ENCODE measurements at places on chromosomes 7 and 10.

- peak; percentile 79 for DNase-seq
These were observed 11.3 kb upstream of the SAMD8 start for GRCh38 chr10:75099952-75100763.

DNA sequence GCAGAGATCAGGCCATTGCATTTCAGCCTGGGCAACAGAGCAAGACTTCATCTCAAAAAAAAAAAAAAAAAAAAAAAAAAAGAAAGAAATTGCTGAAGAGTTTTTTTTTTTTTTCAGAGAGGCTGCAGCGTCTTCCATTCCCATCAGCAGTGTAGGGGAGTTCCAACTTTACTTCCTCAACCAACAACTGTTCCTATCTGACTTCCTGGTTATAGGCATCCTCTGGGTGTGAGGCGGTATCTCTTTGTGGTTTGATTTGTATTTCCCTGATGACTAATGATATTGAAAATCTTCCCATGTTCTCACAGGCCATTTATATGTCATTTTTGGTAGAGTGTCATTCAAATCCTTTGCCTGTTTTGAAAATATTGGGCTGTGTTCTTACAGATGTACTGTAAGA lies 40.2 kb downstream of the PRTFDC1 start:
- no peak for DNase-seq

GRCh38 chr7:42453931-42454361 lies 216.9 kb upstream of the GLI3 start:
- DNase-seq, result no peak

- DNase-seq, result no peak
These were observed 115.1 kb downstream of the GNAI1 start for GRCh38 chr7:80249619-80250295.

GRCh38 chr7:73509463-73509862 lies 12.6 kb downstream of the BAZ1B start:
- DNase-seq, result no peak

DNA sequence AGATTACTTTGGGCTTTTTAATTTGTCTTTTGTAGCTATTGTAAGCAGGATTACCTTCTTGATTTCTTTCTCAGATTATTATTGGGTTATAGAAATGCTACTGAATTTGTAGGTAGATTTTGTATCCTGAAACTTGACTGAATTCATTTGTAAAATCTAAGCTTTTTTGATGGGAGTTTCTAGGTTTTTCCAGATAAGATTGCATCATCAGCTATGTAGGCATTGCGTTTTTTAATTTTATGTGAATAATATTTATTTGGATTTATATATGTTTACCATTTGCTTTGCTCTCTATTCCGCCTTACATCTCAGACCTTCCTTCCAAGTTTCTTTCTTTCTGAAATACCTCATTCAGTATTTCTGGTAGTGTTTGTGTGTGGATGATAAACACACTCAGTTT lies 351.7 kb upstream of the ANKRD30A start:
- DNase-seq, result no peak

- DNase-seq, result no peak
These were observed 12.6 kb downstream of the LSM5 start for GRCh38 chr7:32477649-32477980.

GRCh38 chr7:140348161-140348849 lies 50.0 kb downstream of the SLC37A3 start:
- DNase-seq, result no peak

GRCh38 chr7:20323595-20323994 lies 7.1 kb upstream of the ITGB8 start:
- DNase-seq, result no peak

DNA sequence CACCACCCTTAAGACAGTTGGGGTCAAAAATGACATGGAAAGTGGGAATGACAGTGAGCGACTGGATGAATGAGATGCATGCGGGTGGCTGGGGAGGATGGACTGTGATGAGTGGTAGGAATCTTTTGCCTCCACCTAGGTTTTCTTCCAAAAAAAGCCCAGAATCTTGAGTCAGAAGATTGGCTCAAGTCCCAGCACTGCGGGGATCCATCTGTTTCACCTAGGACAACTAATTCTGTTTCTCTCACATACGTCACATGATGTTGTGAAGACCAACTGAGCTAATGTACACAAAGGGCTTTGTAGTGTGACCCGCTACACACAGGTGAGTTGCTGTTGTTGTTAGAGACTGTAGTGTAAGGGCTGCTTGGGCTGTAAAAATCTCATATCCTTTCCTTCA lies 58.5 kb upstream of the SLC35B4 start:
- DNase-seq, result no peak

GRCh38 chr7:46152696-46153095 lies 231.6 kb upstream of the IGFBP3 start:
- DNase-seq, result no peak

- no peak for DNase-seq
These were observed 151.3 kb upstream of the RSU1 start for GRCh38 chr10:16968416-16969041.

- no peak for DNase-seq
These were observed 752 bp upstream of the ABCA13 start for GRCh38 chr7:48170506-48170905.

- DNase-seq, result no peak
These were observed 14.5 kb downstream of the C7orf57 start for GRCh38 chr7:48049850-48050249.

DNA sequence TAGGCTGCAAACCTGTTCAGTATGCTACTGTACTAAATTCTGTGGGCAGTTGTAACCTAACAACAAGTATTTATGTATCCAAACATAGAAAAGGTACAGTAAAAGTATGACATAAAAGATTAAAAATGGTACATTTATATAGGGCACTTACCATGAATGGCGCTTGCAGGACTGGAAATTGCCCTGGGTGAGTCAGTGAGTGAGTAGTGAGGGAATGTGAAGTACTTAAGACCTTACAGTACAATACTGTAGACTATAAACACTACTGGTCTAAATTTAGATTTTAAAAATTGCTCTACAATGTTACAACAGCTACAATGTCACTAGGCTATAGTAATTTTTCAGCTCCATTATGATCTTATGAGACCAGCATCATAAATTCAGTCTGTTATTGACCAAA lies 146.0 kb upstream of the GNAI1 start:
- no peak for DNase-seq

- DNase-seq, result no peak
These were observed 170.2 kb upstream of the GNAI1 start for GRCh38 chr7:79964463-79964862.

DNA sequence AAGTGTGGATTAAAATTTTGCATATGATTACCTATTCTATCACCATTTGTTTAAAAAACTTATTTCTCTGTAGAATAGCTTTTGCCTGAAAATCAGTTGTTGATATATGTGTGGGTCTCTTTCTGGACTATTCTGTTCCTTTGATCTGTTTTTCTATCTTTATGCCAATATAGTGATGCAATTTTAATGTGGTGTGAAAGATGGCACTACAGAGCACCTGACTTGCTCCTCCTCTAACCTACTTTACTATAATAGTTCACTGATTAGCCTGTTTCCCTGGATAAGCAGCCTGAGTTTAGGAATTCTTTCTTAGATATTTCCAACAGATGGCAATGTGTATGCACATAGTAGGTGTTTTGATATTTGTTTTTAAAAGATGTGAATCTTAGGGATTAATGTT lies 294.5 kb downstream of the AUTS2 start:
- DNase-seq, result no peak

DNA sequence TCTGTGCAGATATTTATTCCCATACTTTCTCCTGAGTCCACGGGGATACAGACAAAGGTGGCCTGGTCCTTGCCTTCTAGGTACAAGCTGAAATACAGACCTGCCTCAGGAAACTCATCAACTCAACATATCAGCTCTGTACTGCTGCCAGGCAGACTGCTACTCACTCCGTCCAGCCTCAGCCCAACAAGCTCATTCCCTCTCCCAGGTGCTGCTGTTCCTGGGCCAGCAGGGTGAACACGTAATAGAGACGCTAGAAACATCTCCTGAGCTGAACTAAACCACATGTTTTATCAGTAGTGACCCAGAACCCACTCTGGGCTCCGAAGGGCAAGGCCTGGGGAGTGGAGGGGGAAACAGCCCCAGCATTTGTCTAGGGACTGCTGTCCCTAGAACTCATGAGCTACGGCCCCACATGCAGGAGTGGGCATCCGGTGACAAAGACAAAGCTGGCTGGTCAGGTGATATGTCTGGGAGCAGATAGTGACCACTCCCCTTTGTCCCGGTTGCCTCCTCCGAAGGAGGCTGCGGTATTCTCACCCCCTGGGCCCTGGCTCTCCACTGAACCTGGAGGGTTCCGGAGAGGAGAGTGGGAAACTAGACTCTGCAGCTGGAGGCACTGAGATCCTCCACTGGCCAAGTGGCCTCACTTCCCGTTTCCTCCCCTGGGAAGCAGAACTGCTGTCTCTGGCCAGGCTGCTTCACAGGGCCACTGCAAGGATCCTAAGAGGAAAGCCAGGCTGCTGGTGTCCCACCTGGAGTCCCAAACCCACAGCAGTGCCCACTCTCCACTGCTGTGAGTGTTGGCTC lies 116.1 kb downstream of the FAM53B start:
- DNase-seq, result no peak

DNA sequence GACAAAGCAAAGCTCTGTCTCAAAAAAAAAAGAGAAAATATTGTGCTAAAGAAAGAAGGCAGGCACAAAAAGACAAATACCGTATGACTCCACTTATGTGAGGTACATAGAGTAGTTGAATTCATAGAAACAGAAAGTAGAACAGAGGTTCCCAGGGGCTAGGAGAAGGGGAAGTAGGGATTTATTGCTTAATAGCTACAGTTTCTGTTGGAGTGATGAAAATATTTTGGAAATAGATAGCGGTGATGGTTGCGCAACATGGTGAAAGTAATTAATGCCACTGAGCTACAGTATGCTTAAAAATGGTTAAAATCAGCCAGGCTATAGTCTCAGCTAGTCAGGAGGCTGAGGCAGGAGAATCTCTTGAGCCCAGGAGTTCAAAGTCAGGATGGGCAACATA lies 18.5 kb upstream of the NPFFR1 start:
- DNase-seq, result no peak

- no peak for DNase-seq
These were observed 58.4 kb downstream of the DNAJB6 start for GRCh38 chr7:157395206-157395605.

- DNase-seq, result no peak
These were observed 3.2 kb downstream of the SFRP5 start for GRCh38 chr10:97768322-97769315.

- DNase-seq, result no peak
These were observed 68.1 kb upstream of the RNF148 start for GRCh38 chr7:122770686-122771335.

- no peak for DNase-seq
These were observed 72.8 kb downstream of the CCNY start for GRCh38 chr10:35409094-35409582.

- no peak for DNase-seq
These were observed 171.9 kb upstream of the LANCL2 start for GRCh38 chr7:55193245-55193644.

- no peak for DNase-seq
These were observed 16.1 kb upstream of the CUZD1 start for GRCh38 chr10:122861711-122862161.

DNA sequence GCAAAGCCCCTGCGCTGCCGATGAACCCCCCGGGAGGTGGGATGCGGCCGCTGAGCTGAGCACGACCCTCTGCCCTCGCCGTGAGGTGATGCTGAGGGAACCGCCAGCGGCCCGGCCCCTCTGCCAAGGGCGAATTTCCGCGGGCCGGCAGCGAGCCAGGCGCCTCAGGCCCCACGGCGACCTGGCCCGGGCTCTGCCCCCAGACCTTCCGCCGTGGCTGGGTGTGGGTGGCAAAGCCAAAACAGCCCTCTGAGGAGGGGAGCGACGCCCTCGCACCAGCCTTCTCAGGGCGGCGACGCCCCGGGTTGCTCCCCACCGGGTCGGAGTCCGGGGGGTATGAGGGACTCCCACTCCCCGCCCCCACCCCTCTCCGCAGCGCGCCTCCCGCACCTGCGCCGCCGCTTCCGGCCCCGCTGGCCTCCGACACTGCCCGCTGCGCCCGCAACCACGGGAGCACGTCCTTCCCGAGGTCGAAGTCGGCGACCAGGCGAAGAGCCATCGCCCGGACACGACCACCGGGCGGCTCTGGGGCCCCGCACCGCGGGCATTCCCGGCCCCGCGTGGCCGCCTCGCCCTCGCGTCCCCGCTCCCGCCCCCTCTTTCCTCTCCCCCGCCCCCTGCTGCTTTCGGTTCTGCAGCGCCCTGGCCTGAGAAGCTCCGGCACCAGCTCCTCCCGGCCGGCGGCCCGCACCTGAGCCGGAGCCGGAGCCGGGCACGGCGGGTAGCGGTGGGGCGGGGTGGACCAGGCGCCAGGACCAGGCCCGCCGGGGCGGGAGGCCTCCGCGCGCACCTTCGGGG lies at the start of gene GSAP:
TSS of gene GSAP (minus strand) at position 527 of the 798 bp plus-strand sequence. CDS start at position 499, 28 bp downstream.
- peak; percentile 47 for DNase-seq

DNA sequence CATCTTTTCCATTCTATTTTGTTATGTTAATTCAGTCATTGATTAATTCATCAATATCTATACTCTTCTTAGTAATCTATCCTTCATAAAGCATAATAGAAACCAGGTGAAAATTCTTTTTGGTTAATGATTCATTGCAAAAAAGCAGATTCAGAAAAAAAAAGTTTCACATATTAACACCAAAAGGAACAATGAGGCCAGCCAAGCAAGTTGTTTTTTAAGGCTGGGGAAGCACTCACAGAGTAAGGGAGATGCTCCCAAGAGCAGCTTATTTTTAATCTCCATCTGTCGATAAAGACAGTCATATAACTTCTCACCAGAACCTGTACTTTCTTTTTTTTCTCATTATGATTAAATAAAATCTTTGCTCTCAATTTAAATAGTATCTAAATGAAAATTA lies 95.8 kb downstream of the CACNA2D1 start:
- no peak for DNase-seq

DNA sequence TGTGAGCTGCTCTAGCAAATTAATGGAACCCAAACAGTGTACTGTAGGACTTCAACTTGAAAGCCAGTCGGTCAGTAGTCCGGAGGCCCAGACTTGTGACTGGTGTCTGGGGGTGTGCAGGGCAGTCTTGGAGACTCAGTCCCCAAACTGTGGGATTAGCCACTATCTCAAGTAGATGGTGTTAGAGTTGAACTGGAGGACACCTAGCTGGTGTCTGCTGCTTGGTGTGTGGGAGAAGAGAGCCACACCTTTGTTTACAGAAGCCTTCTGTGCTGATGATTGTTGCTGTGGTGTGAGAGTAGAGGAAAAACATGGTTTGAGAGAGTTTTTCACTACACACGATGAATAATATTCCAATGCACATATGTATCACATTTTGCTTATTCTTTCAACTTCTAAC lies 47.4 kb downstream of the CUL2 start:
- no peak for DNase-seq

- no peak for DNase-seq
These were observed 267.4 kb downstream of the RNLS start for GRCh38 chr10:88315755-88316154.

GRCh38 chr7:155972247-155972646 lies 160.0 kb upstream of the SHH start:
- no peak for DNase-seq

- DNase-seq, result no peak
These were observed 7.8 kb downstream of the NPTX2 start for GRCh38 chr7:98624846-98625420.

DNA sequence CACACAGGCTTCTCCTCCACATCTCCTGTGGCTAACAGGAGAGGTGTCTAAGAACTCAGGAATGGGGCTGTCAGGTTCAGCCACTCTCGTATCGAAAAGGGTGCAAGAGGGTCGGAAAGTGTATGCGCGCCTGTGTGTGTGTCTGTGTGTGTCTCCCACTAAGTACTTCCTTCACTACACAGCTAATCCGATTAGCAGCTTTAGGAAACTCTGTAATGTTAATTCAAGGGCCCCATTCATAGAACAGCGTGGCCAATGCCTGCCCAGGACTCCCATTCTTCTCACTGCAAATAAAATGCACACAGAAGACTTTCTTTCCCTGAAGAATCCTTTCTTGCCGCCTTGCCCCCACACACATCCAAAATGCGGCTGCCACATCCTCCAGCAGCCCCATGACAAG lies 39.9 kb downstream of the TLL2 start:
- no peak for DNase-seq
